ENCODE measurements at places on chromosomes 7 and 10.

- no peak for DNase-seq
Measured at GRCh38 chr7:157703131-157703530, 366.3 kb downstream of the DNAJB6 start.

- no peak for DNase-seq
Measured at GRCh38 chr10:99526861-99527504, 5.8 kb upstream of the NKX2-3 start.

GRCh38 chr10:117092386-117092785 lies 45.7 kb downstream of the VAX1 start:
- DNase-seq: no peak

DNA sequence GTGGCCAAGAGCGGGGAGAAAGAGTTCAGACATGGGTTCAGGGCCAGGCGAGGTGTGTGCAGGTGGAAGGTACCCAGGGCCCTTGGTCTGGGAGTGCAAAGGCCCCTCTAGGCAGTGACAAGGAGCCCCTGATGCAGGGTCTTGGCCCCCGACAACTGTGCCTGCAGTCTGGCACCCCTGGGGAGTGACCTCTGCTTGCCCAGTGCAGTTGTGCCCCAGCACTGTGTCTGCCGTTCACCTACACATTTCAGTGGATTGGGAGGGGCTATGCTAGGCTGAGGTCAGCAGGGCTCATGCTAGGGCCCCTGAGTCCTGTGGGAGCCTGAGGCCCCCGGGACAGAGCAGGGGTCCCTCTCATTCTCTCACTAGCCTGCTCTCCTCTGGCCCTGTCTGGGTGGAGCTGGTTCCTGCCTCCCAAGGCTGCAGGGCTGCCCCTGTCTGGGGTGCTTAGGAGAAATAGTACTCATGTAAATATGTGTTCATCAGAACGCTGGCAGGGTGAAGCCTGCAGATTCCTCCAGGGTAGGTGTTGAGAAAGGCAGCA lies 550.4 kb downstream of the TCERG1L start:
- no peak for DNase-seq

- DNase-seq: no peak
Measured at GRCh38 chr7:30584415-30584814, 10.3 kb upstream of the GARS1 start.

GRCh38 chr7:50953820-50954219 lies 171.1 kb upstream of the GRB10 start:
- no peak for DNase-seq
